ENCODE measurements at places on chromosomes 3 and 15. TPM values are rescaled to one million over a fixed set of nuclear protein-coding genes. Genes with fewer than 3 reads are reported as not detected.

- no peak for DNase-seq
Measured at GRCh38 chr15:34783991-34784390, 11.4 kb downstream of the ACTC1 start.

DNA sequence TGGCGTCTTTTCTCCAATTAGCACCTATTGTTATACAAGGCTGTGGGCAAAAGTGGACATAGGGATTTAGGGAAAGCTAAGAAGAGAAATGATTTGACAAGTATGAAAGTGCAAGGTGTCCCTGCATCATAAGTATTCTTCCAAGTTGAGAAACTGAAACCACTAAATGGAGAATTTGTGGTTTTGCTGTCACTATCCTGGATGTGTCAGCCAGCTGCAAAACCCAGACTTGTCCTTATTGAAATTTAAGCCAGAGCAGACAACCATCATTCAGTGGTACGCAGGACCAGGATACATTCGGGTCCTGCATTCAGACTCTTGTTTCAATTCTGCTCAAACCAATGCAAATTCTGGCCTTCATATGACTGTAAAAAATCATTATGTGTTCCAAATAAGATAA, 384.8 kb upstream of the TGFBR2 start:
- DNase-seq = peak; percentile 56

DNA sequence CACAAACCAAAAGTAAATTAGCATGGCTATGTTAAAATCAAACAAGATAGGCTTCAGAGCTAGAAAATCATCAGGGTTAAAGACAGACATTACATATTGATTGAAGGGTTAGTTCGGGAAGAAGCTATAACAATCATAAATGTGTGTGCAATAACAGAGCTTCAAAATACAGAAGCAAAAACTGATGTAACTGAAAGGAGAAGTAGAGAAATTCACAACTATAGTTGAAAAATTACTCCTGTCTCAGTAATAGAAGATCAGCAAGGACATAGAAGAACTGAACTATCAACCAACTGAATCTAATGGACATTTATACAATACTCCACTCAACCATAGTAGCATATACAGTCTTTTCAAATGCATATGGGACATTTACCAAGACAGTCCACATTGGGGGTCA, 59.4 kb downstream of the MCTP2 start:
- no peak for DNase-seq

The VWA5B2 gene
- total RNA-seq = not detected

The TICRR gene
- 2.8 TPM for total RNA-seq

The CFAP100 gene
- not detected for total RNA-seq
